H4 (cell line): ENCODE measurements at places on chromosomes 1 and 21. TPM values are rescaled to one million over a fixed set of nuclear protein-coding genes. Genes with fewer than 3 reads are reported as not detected.

The UFC1 gene
- 140 and 161 TPM in 2 replicates for total RNA-seq

The KRTAP19-4 gene
- total RNA-seq: not detected in 2 replicates

DNA sequence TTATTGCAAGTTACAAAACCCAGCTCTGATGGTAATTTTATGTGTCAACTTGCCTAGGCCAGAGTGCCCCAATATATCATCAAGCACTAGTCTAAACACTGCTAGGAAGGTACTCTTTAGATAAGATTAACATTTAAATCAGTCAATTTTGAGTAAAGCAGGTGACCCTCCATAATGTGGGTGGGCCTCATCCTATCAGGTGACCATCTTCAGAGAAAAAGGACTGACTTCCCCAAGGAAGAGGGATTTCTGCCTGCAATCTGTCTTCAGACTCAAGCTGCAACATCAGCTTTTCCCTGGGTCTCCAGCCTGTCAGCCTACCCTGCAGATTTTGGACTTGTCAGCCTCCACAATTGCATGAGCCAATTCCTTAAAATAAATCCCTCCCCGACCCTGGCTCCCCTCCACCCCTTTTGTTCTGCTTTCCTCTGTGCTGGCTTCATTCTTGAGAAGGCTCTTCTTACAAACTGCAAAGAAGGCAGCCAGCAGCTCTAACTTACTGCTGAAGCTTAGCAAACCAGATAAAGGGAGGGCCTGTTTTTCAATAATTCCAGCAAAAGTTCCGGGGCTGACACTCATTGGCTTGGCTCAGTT, 56.4 kb upstream of the RUNX3 start:
- no peak for DNase-seq

GRCh38 chr1:4380564-4381168, 273.7 kb upstream of the AJAP1 start:
- no peak for DNase-seq

- no peak for DNase-seq
Measured at GRCh38 chr21:44298301-44298700, 1.6 kb upstream of the PFKL start.

DNA sequence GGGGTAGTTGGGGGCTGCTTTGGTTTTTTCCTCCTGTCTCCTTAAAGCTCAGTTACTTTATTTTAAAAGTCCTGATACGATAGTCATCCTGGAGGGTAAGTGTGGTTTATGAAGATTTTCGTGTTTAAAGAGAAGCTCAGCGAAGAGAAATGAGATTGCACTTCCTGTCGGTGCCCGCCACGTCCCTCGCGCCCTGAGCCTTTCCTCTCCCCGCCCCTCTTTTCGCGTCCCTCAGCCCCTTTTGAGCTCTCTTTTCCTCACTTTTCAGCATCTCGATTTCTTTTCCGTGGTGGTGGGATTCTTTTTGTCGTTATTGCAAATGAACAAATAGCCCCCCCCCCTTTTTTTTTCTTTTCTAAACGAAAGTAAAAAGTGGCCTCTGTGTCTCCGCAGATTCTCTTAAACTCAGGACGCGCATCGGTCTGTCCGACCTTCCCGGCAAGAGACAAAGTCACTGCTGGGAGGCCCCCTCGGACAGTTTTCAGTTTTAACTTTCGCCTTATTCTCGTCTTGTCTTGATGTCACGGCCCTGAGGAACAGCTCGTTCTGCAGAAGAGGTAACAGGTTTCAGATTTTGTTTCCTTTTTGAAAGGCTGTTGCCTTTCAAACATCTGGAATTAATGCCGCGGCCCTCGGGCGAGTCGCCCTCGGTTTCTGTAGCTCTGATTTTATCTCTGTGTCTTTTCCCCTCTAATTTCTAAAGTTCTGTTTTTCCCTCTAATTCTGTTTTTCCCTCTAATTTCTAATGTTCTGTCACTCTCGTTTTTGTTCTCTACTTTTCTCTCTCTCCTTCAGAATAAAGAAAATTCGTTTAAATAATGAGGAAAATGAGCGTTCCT, 1.0 kb upstream of the DMRTA2 start:
- peak; percentile 31 for DNase-seq

- peak; percentile 35 for DNase-seq
Measured at GRCh38 chr1:183580281-183580682, 10.0 kb downstream of the NCF2 start.

The NHLH1 gene
- 0.04 TPM in 1 of 2 replicates, not detected in the other for total RNA-seq

The DCST1 gene
- total RNA-seq: not detected in 2 replicates

- no peak for DNase-seq
Measured at GRCh38 chr1:42960566-42961311, 2.1 kb upstream of the SLC2A1 start.

DNA sequence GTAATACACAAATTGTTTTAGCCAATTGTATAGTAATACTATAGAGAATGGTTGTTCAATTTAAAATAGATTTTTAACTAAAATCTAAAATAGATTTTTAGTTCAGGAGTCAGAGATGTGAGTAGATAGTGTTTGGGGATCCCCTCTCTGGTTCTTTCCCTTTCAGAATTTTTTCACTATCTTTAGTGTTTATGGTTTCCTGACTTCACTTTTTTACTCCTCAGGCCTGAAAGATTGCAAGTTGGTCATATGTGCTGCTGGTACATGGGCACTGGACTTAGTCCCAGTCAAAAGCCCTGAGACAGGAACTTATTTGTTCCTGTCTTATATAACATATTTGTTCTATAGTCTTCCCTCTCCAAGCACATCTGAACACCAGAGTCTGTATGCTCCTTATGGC, 96.8 kb upstream of the ATP1B1 start:
- DNase-seq: no peak

DNA sequence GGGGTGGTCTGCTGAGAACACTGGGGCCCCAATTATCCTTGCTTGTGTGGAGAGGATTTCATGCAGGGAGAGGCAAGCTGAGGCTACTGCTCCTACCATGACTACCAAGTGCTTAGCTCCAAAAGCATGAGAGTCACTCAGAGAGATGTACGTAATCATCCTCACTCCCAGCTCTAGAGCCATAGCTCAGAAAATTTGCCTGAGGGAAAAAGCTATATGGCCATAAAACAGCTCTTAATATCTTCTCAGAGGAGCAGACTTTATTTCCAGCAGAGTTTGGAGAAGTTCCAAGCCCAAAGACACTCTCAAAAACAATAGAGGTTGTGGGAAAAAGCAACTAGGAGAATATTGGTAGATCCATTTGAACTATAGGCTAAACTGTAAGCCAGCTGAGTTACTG, 106.4 kb upstream of the PBX1 start:
- no peak for DNase-seq

DNA sequence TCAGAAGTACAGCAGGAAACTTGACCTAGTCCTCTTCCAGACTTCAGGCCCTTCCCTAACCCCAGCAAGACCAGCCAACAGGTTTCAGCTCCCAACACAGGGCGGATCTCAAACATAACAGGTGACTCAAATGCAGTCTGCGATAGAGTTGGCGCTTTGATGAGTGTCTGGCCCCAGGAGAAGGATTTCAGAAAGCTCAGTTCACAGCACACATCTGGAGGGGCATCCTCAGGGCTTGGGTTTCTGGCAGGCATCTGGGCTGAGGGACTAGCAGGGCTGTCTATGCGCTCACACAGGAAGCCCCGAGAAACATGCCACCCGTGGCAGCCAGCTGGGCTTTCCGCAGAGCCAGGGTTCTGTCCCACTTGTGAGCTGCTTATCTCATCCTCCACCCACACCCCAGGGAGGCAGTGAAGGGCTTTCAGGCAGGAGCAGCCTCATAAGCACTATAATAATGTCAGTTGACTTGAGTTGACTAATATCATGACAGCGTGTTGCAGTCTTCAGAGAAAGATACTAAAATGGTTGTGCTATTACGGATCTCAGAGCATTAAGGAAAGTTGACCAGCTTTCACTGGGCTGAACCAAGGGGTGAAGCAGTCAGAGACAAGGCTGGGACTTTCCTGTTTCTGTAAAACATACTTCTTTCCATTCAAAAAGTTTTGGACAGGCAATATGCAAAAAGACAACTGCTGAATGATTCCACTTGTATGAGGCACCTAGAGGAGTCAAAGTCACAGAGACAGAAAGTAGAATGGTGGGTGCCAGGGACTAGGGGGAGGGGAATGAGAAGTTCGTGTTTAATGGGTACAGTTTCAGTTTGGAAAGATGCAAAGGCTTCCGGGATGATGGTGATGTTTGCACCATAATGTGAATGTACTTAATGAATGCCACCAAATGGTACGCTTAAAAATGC, 233.0 kb upstream of the IRF2BP2 start:
- no peak for DNase-seq
